NK-92 treated with Interleukin-12 subunit alpha and Interleukin-12 subunit beta, amount 100 ng/mL, for 24 hours (cell line): ENCODE measurements at places on chromosomes 4 and X.

GRCh38 chrX:281166-281999 is at the start of gene PLCXD1:
Gene PLCXD1, plus strand, starts transcription at chrX:281381. Its CDS starts 2,807 bp downstream, at chrX:284188.
- no peak for DNase-seq

- DNase-seq = no peak
These were observed 34.5 kb upstream of the HGFAC start for GRCh38 chr4:3407171-3407771.

- DNase-seq = no peak
These were observed 45.5 kb downstream of the FAM9B start for GRCh38 chrX:8988446-8988845.

DNA sequence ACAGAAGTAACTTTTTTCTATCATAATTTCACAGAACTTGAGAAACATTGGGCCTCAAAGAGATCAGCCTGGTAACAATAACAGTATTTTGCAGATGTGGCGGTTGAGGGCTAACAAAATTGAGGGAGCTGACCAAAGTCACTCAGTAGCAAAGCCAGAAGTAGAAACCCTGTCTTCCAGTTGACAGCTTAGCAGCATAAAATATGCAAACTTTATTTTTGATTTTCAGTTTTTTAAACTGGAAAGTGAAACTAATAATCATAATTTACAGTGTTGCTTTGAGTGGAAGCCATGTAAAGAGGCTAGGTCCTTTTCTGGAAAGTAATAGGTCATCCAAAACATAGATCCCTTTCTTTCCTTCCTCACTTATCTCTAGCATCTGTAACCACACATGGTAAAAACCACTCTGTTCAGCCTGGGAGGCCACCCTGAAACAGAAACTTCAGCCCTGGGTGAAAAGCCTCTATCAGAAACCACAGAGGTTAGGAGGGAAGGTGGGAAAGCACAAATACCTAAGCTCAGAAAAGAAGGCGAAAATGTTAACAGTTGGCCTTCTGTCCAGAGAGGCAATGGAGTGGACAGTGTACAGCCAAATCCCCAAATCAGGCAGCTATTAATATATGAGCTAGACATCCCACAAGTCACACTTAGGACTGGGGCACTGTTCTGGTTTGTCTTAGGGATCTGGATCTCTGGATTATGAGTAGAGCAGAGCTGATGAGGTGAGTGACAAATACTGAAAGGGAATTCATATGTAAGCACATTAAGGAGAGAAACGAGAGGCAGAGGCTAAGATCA is 61.1 kb upstream of the ARSJ start:
- no peak for DNase-seq

DNA sequence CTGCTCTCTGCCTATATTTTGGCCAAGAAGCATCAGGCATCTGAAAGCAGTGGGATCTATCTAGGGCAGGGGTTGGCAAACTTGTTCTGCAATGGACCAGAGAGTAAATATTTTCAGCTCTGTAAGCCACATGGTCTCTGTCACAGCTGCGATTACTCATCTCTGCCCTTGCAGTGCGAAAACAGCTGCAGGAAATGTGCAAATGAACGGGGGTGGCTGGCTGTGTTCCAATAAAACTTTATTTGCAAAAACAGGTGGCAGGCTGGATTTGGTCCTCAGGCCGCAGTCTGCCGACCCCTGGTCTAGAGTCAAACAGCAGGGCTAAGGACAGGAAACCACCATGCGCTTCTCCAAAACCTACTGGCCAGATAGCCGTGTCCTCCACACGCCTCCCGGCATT is 48.6 kb downstream of the ACOX3 start:
- DNase-seq = no peak

GRCh38 chrX:149161435-149162088 is 343.5 kb downstream of the IDS start:
- no peak for DNase-seq

DNA sequence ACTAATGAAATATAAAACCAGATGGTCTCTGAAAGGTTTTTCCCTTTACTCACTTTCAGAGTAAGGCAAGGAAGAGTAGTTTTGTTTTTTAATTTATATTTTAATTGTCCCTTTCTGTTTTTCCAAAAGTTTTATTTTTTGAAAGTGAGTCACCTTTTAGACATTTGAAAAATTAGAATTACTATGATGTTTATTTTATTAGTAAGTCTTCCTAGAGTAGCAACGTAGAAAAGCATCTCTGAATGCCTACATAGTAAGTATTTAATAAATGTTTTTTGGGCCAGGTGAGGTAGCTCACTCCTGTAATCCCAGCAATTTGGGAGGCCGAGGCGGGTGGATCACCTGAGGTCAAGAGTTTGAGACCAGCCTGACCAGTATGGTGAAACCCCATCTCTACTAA is 51.1 kb downstream of the TET2 start:
- no peak for DNase-seq
